ENCODE measurements at places on chromosomes 3 and 15.

GRCh38 chr3:77171026-77171425 is 131.1 kb downstream of the ROBO2 start:
- no peak for DNase-seq

- DNase-seq = no peak
Observed at GRCh38 chr15:51181221-51181620, 86.5 kb upstream of the TNFAIP8L3 start.

DNA sequence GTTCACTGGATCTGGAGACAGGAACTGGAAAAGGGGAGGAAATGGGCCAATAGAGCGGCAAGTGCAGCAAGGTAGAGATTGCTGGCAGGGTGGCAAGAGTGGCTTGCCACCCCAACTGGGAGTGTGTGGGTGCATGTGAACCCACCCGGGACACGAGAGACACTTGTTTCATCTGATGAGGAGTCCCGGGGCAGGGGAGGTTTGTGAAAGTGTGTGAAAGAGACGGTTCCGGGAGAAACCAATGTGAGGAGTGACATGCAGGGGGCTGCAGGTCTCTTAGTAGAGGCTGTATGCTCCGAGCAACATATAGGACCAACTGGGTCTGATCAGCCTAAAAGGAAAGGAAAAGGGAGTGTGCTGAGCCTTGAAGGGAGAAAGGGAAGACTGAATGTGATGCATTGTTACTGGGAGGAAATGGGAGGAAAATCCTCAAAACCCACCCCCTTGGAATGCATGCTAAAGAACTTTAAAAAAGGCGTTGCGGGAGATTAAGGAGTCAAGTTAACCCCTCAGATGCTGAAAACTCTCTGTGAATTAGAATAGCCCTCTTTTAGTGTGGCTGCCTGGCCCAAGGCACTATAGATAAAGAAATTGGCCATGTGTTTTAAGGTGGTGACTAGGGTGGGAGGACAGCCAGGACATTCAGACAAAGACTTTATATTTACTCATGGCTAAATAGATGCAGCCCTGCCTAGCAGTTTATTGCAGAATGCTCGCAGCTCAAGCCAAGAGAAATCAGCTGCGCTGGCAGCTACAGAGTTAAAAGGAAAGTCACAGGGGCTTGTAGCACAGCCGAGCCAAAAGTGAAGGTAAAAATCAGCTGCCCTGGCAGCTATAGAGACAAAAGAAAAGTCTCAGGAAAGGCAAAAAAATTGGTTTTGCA is 9.1 kb upstream of the SLC9C1 start:
- no peak for DNase-seq

- DNase-seq = peak; percentile 11
Observed at GRCh38 chr3:119497820-119498185, 544 bp upstream of the TIMMDC1 start.

GRCh38 chr15:69346112-69346511 is 47.4 kb downstream of the PAQR5 start:
- no peak for DNase-seq

DNA sequence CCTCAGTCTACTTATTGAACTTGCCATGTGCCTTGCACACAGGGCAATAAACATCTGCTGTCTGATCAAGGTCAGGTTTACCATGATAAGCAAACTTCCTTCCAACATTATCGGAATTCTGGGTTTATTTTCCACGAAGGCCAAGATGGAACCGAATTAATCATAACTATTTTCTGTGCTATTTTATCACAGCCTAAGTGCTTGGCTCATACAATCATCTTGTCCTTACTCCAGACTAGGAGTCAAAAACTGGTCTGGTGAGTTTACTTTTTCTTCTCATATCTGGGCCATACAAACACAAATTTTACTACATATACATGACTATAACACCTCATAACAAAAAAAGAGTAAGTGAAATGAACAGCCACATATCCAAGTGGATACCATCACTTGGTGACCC is 2.3 kb downstream of the FBN1 start:
- DNase-seq = no peak

GRCh38 chr15:49901996-49902684 is 216.9 kb downstream of the ATP8B4 start:
- DNase-seq = peak; percentile 25
